ENCODE measurements at places on chromosomes 2 and 18. TPM values are rescaled to one million over a fixed set of nuclear protein-coding genes. Genes with fewer than 3 reads are reported as not detected.

- DNase-seq: peak; percentile 89
Observed at GRCh38 chr2:20593072-20594034, 57.5 kb downstream of the HS1BP3 start.

DNA sequence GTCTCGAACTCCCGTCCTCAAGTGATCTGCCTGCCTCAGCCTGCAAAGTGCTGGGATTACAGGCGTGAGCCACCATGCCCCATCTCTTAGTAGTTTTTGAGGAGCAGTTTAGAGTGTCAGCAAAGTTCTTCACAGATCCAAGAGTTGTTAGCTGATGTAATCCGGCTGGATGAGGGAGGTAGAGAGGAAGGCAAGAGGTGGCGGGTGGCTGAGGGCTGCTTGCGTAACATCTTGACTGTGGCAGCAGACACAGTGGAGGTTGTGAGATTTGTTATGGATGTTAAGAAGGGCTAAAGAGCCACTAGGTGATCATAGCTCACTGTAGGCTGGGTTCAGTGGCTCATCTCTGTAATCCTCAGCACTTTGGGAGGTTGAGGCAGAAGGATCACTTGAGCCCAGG, 19.5 kb upstream of the FAM136A start:
- DNase-seq: no peak

DNA sequence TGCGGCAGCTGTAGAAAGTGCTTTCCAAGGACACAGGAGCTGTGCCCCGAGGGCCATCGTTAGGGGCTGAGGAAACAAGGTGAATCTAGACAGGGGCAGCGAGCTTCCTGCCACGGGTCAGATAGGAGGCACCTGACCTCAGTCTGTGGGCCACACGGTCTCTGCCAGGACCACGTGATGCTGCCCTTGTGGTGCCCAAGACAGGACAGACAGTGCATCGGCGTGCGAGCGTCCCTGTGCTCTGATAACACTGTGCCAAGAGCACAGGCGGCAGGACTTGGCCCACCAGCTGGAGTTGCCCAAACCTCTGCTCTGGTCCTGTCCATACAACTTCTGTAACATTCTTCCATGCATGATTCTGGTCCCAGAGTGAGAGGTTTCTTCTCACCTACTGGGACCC, 225.4 kb downstream of the TWIST2 start:
- DNase-seq: no peak

DNA sequence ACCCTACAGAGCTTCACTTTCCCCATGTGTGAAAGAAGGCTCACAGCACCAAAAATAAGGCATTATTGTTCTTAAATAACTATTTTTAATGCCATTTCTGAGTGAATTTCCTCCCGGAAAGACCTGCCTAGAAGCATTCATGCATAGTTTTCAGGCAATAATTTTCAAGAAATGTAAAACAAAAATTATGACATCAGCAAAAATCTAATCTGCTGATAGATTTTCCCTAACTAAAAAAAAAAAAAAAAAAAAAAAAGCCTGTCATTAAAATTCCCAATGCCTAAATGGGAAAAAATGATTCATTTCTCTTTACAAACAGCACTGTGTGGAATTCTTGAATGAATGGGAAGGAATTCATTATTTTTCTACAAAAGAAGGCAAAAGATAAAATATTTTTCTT, 35.4 kb downstream of the ABCB11 start:
- no peak for DNase-seq

Gene CCL20
- 0.50 TPM for polyA plus RNA-seq

DNA sequence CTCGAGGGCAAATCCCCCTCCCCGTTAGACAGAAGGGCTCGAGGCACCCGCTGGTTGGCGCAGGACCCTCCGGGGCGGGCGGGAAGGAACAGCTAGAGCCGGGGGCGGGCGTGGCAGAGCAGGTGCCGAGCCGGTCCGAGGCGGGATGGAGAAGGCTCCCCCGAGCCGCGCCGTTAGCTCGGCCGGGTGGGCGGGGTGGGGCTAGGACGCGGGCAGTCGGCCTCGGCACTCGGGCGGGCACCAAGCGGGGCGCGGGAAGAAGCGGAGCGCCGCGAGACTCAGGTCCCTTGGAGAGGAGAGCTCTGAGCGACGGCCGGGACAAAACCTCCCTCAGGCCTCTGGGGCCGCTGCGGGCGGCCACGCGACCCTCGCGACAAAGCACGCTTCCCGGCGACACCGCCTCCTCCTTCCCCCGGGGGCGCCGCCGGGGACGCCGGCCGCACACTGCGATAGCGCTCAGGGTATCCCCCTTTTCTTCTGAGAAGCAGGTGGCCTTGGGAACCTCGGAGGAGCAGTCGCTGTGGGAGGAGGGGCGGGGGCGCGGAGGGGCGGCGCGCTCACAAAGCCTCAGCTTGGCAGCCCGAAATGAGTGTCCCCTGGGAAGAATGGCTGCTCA, 721 bp downstream of the FHOD3 start:
- DNase-seq: no peak

- DNase-seq: no peak
Observed at GRCh38 chr18:37304012-37304680, 261.5 kb downstream of the CELF4 start.

Gene PCARE
- polyA plus RNA-seq: 0.05 TPM

Gene TEX44
- polyA plus RNA-seq: not detected

DNA sequence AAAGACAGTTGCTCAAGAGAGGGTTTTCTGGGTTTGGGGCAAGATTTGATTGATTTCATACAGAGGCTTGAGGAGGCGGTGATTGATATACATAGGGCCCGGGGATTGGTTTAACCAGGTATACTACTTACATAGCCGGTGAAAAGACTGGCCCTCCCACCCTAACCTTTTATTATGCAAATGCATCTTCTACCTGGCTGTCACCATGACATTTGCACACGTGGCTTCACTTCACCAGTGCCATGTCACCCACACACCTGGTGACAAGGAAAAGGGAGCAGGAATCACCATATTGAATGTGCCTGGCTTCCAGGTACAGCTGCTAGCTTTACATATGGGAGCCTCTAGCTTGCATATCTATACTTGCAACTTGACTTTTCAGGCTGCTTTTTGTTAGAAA, 9.7 kb downstream of the ERMN start:
- DNase-seq: no peak

DNA sequence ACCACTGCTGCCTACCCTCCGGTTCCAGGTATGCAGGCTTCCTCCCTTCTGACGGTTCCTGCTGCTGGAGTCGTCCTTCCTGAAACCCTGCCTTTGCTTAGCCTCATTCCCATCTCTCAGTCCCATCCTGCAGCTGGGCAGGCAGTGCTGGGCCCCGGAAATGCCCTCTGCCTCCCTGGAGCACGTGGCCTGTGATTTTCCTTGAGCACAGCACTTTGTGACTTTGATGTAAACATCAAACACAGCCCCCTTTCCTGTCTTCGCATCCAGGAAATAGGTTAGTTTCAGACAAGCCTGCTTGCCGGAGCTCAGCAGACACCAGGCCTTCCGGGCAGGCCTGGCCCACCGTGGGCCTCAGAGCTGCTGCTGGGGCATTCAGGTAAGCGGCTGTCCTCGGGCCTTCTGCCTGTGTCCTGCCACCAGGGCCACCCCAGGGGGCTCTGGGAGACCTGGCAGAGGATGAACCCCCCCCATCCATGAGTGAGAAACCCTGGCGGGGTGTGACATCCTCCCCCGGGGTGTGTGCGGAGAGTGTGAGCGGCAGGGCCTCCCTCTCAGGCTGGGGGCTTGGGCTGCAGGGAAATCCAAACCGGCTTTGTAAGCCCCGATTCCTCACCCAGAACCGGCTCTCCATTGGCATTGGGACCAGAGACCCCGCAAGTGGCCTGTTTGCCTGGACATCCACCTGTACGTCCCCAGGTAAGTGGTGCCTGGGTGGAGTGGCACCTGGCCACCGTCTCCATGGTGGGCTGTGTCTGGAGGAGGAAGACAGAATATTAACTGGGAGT, at the start of gene ZAP70:
Gene ZAP70 (plus strand): TSS at position 281 of the 788 bp plus-strand sequence. CDS start 10,461 bp downstream, outside the sequence.
- DNase-seq: no peak

- no peak for DNase-seq
Observed at GRCh38 chr2:65062843-65063825, 6.9 kb downstream of the CEP68 start.

DNA sequence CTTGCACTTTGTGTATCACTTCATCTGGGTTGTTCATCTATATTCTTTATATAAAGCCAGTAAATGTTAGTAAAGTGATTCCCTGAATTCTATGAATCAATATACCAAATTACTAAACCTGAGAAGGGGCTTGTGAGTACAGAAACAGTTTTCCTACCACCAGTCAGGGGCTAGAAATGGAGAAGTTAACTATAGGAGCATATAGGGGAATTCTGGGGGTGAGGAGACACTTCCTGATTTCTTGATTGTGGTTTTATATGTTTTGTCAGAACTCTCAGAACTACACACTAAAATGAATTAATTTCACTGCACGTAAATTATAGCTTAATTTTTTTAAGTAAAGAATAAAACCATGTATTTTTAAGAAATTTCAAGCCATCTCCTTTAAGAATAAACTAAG, 93.7 kb downstream of the SESTD1 start:
- DNase-seq: no peak

Gene SLC39A6
- 170 TPM for polyA plus RNA-seq

- no peak for DNase-seq
Observed at GRCh38 chr2:136075476-136075875, 42.5 kb downstream of the CXCR4 start.

DNA sequence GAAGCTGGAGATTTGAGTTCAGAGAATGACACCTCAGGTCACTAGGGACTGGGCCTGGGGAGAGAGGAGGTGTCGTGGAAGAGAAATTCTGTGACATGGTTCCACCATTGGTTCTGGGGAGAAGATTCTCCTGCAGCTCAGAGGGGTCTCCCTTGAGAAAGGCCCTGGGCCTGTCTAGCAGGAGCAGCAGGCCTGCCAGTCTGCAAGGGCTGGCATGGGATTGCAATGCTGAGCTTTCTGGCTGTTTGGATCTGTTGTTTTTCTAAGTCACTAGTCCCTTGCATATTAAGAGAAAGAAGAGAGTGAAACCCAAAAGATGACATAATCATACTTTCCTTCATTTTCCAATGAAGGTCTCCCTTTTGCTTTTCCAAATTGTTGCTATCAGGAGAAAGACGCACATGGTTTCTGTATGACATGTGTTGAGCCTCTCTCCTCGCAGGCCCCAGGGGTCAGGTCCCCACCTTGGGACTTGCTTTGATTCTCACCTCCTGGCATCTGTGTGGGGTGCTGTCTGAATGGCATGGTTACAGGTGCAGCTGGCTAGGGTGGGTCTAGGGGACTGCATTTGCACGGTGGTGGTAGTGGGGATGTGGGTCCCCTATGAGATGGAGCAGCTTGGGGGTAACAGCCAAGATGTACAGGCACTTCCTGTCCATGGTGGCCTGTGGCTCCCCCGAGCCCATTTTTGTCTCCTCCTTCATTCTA, 117.8 kb downstream of the GLI2 start:
- no peak for DNase-seq

DNA sequence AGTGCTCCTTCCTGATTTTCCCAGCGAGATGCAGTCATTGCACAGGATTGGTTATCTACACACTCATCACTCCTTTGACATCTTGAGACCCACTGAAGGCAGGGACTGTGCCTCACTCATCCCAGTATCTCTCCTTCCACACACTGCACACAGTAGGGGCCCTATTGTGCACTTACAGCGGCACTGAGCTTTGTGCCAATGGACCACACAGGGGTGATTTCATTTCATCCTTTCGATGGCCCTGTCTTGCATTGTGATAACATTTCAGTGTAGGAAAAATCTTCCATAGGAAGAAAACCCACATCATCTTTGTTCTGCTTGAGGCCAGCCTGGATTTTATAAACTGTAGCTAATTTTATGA, 11.0 kb upstream of the LRRFIP1 start:
- no peak for DNase-seq

Gene LRRTM1
- polyA plus RNA-seq: not detected

DNA sequence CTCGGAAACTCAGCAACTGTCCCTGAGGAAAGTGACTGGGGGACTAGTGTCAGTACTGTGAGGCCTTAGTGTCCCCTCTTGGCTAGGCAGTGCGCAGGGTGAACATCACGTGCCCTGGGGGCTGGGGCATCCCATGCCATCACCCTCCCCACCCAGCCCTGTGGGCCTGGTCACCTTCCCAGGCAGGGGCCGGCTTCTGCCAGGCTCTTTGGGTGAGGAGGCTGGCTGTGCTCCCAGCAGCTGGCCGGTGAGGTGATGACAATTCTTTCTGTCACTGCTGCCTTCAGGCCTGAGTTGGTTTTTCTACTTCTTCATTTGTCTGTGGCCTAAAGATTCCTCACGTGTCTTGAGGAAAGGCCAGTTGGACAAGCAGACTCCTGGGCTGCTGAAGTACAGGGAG, 180.8 kb downstream of the KLHL29 start:
- no peak for DNase-seq

DNA sequence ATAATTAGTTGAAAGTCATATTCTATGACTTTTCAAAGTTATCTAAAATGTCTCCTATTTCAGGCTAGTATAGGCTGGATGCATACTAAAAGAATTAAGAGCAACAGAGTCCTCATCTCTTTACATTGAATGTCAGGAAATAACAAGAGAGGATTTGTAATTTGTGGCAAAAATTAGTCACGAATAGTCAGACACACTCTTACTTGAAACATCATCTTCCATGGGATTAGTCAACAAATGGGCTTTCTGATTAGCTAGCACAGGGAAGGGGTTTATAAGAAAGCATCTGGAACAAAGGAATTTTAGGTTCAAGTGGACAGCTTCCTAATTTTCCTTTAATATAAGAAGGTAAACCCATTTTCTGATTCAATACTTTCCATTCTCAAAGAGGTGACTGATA, 330.3 kb upstream of the MEX3C start:
- DNase-seq: peak; percentile 70

DNA sequence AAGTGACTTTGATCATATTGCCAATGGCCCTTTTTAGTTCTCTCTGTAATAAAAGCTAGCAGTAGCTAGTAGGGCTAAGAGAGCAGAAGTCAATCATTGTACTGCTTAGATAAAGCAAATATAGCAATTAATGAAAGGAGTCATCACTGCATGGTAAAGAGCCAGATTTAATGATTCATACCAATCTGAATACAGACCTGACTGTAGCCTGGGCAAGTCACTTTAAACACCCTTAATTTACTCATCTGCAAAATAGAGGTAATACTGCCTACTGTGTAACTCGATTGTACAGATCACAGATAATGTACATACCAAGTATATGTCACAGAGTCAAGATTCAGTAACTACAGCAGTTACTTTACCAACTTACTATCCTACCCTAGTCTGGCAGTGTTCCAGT, 63.6 kb downstream of the ASXL2 start:
- DNase-seq: peak; percentile 29

Gene TSGA10
- polyA plus RNA-seq: 1.3 TPM

GRCh38 chr2:240568678-240569522, 616 bp downstream of the RNPEPL1 start:
- peak; percentile 42 for DNase-seq

DNA sequence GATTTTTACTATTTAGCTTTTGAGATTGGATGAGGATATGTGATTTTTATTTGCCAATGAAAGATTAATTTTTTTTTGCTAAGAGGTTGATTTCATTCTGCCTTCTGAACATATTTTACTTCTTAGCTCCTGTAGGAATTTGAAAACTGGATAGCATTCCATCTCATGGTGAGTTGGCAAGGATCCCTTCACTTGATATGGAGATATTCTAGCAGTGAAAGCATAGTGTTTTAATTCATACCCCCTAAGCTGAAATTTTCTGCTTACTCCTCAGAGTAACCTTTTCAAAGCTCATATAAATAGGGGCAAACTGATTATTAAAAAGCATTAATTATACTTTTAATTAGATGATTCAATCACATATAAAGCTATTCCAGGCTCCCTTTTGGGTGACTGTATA, 61.0 kb upstream of the KCNJ3 start:
- DNase-seq: no peak

Gene TMEM198
- 2.0 TPM for polyA plus RNA-seq

- DNase-seq: no peak
Observed at GRCh38 chr2:156982615-156983014, 274.9 kb upstream of the GALNT5 start.

Measured in mammary epithelial cell (primary cell).